Astrocyte (in vitro differentiated cells and primary cell): ENCODE measurements at places on chromosomes 2 and 18. TPM values are rescaled to one million over a fixed set of nuclear protein-coding genes. Genes with fewer than 3 reads are reported as not detected.

FAM168B gene
- 111 and 117 TPM in 2 replicates for total RNA-seq

GRCh38 chr2:165567273-165567672, 97.8 kb downstream of the CSRNP3 start:
- DNase-seq, result no peak

KLHL14 gene
- total RNA-seq, result 0.39 and 0.43 TPM in 2 replicates

- no peak for DNase-seq
Observed at GRCh38 chr18:46338205-46338604, 234.0 kb downstream of the HAUS1 start.

DNA sequence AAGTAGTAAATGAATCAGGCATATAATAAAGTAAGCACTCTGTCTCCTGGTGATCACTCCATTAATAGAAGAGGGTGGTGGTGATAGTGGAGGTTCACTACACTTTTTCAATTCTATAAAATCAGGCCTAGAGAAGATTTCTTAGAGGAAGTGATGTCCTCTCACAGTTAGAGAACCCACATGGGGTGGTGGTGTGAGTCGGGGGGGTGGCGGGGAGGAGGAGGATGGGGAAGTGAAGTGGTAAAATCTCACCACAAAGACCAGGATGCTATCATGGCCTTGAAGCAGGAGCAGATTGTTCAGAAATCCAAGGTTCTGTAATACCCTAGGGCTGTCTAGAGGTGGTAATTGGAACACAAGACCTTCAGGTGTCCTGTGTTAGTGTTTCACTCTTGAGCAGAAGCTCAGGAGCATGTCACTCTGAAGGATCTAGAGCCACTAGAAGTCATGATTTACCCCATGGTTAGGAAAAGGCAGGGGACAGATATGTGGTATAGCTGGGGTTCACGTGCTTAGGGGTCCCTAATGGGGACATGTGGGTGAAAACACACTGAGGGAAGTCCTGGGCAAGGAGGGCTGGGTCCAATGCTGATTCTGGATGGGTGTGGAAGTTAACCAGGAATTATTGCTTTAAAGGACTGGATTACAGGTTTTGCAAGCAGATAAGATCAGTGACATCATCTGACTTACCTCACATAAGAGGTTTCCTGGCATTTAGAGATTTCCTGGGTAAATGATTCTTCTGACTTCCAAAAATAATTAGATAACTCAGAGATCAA, 31.0 kb downstream of the RNF125 start:
- peak; percentile 52 for DNase-seq

DNA sequence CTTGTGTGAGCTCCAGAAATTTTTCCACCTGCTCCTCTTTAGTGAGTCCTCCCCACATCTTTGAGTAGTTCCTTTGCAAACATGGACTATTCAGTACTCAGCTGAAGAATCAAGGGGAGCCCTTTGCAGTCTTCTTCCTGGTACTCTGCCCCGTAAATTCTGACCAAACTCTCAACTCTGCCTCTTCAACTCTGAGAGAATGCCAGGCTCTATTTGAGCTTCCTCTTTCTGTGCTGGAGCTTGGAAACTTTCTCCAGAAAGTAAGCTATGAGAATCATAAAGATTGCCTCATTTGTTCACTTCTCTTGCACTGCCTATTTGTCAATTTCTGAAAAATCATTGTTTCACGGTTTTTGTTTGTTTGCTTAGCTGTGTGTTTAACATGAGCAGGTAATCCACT, 7.4 kb upstream of the STAT4 start:
- DNase-seq, result no peak
